ENCODE measurements at places on chromosomes 16 and 17.

DNA sequence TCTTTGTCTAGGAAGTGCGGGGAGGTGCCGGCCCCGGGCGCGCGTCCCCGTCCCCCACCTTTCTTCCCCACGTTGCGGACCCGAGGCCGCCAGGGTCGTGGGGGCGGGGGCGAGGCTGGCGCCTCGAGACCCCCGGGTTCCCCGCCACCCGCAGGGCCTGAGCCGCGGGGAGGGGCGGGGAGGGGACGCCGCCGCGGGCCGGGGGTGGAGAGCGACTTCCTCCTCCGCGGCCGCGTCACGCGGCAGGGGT lies 1.8 kb upstream of the ACTG1 start:
- no peak for DNase-seq

DNA sequence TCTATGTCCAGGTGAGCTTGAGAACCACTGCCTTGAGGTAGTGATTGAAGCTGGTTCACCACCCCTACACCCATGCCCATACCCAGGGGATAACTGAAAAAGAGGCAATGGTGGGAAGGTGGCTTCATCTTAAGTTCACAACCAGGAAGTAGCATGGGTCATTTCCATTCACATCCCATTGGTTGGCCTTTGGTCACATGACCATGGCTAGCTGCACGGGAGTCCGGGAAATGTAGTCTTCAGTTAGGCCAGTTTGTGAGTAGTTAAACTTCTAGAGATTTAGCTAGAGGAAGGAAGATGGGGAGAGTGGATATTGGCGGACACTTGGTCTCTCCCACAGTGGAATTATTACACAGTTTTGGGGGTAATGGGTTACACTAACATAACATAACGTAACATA lies 92.9 kb downstream of the RGS9 start:
- DNase-seq = no peak

- DNase-seq = no peak
Observed at GRCh38 chr16:79209308-79209707, 391.2 kb downstream of the MAF start.

DNA sequence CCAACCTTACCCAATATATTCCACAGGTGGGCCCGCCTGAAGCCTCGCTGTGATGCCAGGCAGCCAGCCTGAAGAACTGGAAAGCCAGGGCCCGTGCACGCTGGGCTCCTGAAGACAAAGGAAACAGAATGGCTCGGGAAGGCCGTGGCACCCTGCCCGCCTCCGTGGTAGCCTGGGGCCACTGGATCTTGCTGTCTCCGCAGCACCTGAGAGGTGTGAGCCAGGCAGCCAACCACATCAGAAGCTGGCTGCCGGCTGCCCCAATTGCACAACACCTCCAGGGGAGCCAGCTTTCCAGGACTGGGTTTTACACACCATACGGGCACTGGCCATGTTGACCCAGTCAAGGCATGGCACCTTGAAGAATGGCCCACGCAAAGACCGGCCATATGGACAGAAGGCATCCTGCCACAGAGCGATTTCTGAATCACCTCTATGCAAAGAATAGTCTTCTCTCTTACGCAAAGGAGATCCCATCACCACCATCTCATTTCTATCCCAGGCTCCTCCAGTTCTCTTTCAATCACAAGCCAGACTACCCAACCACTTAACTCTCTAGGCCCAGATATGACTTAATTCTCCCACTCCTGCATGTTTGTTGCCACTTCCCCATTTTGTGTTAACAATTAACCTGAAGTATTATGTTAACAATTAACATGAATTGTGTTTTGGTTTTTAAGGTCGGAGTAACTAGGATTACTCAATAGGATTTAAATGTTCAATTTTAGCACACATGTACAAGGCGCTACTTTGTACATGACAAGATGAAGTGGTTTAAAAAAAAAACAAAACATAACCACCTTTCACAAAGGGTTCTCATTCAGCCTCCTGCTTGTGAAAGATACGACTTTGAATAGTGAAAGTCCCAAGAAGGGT lies 32.1 kb downstream of the ZFHX3 start:
- DNase-seq = peak; percentile 75

DNA sequence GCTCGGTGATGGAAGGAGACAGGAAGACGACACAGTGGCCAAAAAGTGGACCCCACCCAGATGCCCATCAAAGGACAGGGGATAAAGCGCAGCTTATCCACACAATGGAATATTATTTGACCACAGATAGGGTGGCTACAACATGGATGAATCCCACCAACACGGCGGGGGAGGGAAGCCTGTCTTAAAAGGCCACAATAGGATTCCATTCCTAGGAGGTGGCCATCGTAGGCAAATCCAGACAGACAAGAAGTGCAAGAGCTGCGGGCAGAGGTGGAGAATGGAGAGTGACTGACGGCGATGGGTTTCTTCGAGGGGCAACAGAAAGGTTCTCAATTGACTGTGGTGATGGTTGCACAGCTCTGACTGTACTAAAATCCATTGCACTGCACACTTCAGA lies 16.0 kb downstream of the SLC38A8 start:
- DNase-seq = no peak

- DNase-seq = no peak
Observed at GRCh38 chr17:43888548-43888947, 18.8 kb downstream of the MPP2 start.

Data from small intestine (tissue), 16 donors.